ENCODE measurements at places on chromosomes 11 and 22.

GRCh38 chr11:34382532-34383276 is 24.9 kb upstream of the ABTB2 start:
- DNase-seq: no peak

DNA sequence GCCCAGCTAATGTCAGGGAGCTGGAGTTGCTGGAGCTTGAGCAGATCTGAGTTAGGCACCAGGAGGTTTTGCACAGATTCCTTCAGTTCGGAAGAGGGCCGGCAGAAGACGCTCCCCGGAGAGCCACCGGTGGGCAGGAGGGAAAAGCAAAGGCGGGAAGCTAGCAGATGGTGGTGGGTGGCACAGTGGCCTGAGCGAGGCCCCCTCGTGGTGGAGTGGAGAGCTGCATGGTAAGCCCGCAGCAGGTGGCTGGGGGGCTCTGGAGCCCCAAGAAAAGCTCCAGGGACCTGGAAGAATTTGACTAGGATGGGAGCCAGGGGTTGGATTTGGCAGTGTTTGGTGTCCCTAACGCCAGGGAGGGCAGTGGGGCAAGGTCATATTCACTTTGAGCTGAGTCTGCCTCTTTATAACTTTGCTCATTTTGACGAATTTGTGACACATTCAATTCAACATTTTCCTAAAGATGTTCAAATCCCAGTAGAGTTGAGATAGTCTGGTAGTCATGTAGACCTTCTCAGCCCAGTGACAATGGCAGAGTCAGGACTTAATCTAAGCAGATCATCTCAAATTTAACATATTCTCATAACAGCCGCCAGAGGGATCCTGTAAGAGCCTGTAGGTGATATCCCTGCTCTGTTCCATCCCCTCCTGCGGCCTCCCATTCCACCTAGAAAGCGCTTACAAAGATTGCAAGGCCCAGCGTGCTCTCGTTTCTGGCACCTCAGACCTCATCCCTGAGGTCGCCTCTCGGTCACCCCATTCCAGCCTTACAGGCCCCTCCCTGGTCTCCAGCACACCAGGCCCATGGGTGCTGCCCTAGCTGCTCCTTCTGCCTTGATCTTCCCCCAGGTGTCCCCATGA is 57.9 kb downstream of the TRIM29 start:
- DNase-seq: no peak

GRCh38 chr11:61907871-61908729 is 9.3 kb downstream of the RAB3IL1 start:
- DNase-seq: no peak

- peak; percentile 24 for DNase-seq
Measured at GRCh38 chr22:21712751-21713427, 22.7 kb downstream of the YPEL1 start.

- DNase-seq: no peak
Measured at GRCh38 chr11:62542111-62542745, 4.4 kb downstream of the AHNAK start.

GRCh38 chr22:42805998-42806830 is 50.9 kb downstream of the ARFGAP3 start:
- no peak for DNase-seq

- DNase-seq: no peak
Measured at GRCh38 chr11:100821198-100821597, 134.1 kb downstream of the ARHGAP42 start.

- DNase-seq: no peak
Measured at GRCh38 chr11:86874304-86875056, 74.1 kb downstream of the PRSS23 start.

DNA sequence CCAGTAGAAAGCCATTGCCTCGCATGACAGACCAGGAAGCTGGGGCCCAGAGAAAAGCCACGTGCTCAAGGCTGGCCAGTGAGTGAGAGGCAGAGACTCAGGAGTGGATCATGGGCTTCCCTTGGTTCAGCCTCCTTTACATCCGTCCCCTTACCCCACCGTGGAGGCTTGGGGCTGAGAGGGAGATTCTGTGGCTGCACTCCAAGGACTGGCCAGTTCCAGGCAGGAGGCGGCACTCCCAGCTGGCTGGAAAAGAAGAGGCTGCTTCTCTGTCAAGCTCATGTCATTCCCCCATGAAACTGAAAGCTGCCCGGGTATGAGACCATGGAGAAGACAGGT is 6.6 kb upstream of the ASCL2 start:
- DNase-seq: no peak
